ENCODE measurements at places on chromosomes 7 and 10.
A peak's percentile ranks its signal among the peaks of the same experiment; 100 is the strongest.

DNA sequence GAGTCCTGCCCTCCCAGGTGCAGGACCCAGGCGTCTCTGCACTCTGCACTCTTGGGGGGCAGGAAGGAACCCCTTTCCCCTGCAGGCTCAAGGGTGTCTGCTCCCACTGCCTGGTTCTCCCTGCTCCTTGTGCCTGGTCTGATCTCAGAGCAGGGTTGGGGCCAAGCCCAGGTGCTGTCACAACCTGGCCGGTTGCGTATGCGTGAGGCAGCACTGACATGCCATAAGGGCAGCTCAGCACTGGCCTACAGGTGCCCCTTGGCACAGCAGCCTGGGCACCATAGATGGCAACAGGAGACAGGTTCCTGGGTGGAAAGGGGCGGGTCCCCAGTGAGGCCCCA, 33.2 kb downstream of the DKK1 start:
- DNase-seq: no peak

GRCh38 chr7:151432658-151433521, 7.1 kb downstream of the CRYGN start:
- no peak for DNase-seq

- no peak for DNase-seq
Observed at GRCh38 chr10:3827266-3827665, 42.3 kb upstream of the KLF6 start.

DNA sequence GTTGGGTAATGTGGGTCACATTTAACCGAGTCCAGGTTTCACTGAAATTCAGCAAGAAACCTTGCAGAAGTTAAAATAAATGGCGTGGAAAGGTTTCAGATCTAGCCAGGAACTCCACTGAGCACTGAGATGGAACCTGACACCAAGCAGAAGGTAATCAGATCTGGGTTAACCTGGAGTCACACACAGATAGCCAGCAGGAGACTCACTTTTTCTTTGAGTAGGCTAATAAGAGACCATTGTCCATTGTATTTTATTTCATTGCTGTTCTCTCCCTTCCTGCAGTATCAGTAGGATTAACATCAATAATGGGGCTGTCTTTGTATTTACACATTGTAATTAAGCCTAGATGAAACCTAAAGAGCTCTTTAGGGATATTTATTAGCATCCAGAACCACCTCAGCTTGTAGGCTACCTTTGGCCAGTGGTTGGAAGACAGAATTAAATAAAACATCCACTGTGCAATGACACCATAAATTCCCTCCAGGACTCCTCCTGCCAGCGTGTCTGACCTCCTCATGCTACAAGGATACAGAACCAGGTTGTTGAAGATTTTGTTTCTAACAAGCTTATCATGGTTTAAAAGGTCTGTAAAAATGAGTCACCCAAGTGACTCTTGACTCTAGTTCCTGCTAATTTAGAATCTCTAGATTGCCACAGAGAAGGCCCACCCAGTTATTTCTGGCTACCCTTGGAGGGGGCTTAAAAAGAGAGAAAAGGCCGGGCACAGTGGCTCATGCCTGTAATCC, 151.1 kb downstream of the SORCS1 start:
- no peak for DNase-seq

DNA sequence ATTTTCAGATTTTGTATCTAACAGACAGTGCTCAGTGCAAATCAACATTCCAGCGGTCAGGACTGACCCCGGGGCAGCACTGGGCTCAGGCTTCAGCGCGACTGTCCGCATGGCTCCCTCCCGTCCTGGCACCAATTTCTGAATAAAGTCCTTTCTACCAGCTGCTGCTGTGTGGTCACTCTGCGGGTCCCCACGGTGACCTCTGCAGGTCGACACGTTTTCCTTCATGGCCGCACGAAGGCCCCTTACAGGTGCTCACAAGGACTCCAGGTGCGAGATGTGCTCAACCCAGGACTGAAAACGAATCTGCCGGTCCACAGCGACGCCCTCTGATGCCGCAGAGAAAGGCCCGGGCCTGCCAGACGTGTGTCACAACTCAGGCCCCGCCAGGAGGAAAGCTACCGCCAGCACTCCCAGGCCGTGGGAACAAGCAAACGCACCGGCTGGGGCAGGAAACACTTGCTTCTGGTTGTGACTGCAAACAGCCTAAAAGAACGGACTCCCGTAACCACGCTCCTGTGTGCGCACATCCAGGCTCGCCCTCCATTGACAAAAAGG, 3.7 kb upstream of the UTF1 start:
- DNase-seq: no peak

DNA sequence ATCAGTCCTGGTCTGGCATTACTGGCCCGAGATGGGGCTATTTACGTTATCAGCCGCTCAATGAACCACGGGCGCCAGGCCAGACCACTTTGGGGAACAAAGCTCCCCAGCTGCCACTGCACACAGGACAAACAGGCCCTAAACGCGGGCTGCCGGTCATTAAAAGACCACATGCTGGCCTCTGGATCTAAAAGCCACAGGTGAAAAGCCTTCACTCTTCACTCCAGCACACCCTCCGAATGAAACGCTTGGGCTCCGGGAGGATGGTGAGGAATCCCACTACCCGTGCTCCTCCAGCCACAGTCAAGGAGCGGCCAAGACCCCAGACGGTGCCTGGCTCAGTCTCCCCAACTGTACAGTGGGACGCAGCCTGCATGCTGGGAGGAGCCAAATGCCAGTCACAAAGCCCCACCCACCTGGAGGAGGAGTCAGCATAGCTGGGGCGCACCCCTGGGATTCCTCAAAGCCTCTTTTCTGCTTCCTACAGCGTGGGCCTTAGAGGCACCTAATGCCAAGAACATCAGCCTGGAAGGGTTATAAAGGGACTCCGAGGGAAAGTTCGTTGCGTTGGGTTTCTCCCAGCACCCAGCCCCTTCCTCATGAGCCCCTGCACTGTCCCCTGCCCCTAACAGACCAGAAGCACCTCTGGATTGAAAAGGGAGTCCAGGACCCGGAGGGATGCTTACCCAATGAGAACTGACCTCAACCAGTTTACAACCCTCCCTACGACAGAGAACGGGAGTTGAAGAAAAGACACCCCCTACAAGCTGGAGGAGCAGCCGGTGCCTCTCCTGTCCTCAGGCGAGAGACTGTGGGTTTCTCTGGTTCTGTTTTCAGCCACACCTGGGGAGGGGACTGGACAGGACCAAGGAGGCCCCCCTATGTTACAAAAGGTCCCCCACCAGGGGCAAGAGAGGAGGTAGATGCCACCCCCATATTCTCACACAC, 4.7 kb downstream of the PDGFA start:
- DNase-seq: peak; percentile 28

DNA sequence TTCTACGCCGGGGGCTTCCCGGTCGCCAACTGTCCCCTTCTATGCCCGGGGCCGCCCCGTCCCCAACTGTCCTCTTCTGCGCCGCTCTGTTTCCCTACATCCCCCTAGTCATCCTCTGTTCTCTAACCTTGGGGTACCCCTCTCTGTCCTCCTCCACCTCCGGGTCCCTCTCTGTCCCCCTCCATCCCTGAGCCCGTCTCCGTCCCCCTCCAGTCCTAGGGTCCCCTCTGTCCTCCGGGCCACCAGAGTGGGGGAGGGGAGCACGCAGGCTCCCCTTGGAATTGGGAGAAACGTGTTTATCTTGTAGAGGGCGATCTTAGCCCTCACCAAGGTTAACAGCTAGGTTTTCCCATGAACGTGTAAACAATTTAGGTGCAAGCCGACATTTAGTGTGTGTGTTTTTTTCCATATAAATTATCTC, 852 bp upstream of the KLF6 start:
- no peak for DNase-seq

- no peak for DNase-seq
Observed at GRCh38 chr10:66521506-66521905, 404.3 kb upstream of the LRRTM3 start.

All from hippocampal formation (tissue), 2 donors.